Heart left ventricle (tissue), 16 donors: ENCODE measurements at places on chromosomes 2 and 18. TPM values are rescaled to one million over a fixed set of nuclear protein-coding genes. Genes with fewer than 3 reads are reported as not detected.

The RND3 gene
- 30.6 TPM for polyA plus RNA-seq

DNA sequence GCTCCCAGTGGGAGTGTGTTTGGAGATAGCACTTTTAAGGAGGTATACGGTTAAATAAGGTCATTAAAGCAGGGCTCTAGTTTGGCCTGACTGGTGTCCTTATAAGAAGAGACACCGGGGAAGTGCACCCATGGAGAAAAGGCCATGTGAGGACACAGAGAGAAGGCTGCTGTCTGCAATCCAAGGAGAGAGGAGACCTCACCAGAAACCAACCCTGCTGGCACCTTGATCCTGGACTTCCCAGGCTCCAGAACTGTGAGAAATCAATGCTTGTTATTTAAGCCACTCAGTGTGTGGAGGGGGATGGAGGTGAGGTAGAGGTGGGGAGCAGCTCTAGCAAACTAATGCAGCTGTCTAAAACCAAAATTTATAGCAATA, 62.0 kb downstream of the RPL31 start:
- no peak for DNase-seq

DNA sequence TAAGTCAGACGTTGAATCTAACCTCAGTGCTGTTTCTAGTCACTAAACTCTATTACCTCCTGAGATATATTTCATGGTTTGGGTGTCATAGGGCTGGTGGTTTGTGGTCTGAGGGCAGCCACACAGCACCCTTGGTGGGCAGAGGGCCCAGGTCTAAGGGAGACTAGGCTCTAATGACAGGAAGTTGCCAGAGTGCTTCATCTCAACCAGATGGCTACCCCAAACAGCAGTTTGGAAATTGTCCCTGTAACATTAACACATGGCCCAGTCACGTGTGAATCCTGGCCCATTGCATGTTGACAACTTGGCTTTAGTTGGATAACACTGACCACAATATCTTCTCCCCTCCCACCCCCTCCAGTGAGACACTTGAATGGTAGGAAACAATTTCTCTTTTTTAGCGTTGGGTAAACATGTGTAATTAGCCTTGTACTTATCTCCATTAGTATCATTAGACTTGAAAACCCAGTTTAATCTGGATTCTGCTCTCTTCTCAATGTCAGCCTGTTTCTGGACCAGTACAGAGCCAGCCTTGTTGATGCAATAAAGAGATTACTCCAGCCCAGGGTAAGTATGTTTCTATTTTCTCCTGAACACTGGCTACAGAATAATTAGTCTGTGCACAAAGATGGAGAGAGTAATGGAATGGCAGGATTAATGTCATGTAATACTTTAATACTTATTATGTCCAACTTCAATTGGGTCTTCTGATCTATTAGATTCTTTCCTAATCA, 187.8 kb upstream of the SIX3 start:
- no peak for DNase-seq

DNA sequence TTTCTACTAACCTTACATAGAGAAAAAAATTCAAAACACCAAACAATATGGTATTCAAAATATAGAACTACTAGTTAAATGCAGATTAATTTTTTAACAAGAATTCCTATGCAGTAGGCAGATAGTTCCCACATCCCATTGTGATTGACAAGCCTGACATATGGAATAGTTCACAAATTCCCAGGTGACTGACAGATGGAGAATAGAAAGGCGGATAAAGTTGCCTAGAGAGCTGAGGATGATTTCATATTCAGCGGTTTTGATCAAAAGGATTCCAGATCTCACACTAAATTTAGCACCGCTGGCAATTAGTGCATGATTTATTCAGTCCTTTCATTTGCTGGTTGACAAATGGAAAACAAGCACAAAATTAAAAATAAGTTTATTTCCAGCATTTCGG, 733.7 kb upstream of the POU3F3 start:
- DNase-seq: no peak

- DNase-seq: no peak
These were observed 49.7 kb downstream of the TSN start for GRCh38 chr2:121804997-121805765.

- DNase-seq: no peak
These were observed 122.8 kb upstream of the LGALSL start for GRCh38 chr2:64331114-64331645.

GRCh38 chr18:44495151-44495550, 185.5 kb upstream of the SETBP1 start:
- DNase-seq: no peak
